Activated T-cell treated with anti-CD3 and anti-CD28 coated beads, Interleukin-2, amount 50 U/mL, for 72 hours (primary cell): ENCODE measurements at places on chromosomes 3 and 15. TPM values are rescaled to one million over a fixed set of nuclear protein-coding genes. Genes with fewer than 3 reads are reported as not detected.

- H3K36me3 ChIP-seq = no peaks in the 10 kb centered on the region
- no peaks in the 10 kb centered on the region for H3K27me3 ChIP-seq
- no peak overlapping the region for H3K27ac ChIP-seq
- DNase-seq = no peak
Observed at GRCh38 chr3:152623286-152623911, 211.5 kb upstream of the P2RY1 start.

Gene ITIH3
- total RNA-seq = not detected

DNA sequence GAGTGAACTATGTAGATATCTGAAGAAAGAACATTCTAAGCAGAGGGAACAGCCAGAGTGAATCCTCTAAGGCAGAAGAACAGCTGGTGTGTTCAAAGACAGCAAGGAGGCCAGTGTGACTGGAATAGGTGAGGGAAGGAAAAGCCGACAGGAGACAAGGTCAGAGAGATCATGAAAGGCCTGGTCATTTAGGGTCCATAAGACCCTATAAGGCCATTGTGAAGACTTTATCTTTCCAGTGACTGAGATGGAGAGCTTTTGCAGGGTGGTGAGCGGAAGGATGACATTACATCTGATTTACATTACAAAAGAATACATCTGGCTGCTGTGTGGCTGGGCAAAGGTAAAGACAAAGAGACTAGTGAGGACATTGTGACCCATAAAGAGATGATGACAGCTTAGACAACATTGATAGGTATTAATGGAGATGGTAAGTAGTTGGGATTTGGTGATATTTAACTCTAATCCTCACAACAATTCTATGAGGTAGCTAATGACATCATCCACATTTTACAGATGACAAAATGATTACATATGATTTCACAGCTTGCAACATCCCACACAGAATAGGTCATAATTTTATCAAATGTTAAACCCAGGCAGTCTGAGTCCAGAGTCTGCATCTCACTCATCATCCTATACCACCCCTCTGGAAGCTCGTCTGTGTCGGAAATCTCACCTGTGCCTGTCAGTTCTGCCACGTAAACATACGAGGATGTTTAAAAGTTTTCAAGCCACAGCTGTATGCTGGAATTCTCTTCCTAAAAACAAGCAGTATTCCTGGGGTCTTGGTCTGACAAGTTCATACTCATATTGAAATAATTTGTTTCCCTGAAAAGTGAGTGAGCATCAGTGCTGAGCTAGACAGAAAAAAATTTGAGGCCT lies 70.2 kb upstream of the PIK3R4 start:
- DNase-seq = no peak
- no peaks in the 10 kb centered on the region for H3K36me3 ChIP-seq
- no peak overlapping the region for H3K27ac ChIP-seq
- H3K27me3 ChIP-seq = peaks cover 22% of the 10 kb centered on the region
- H3K4me3 ChIP-seq = no peak overlapping the region

DNA sequence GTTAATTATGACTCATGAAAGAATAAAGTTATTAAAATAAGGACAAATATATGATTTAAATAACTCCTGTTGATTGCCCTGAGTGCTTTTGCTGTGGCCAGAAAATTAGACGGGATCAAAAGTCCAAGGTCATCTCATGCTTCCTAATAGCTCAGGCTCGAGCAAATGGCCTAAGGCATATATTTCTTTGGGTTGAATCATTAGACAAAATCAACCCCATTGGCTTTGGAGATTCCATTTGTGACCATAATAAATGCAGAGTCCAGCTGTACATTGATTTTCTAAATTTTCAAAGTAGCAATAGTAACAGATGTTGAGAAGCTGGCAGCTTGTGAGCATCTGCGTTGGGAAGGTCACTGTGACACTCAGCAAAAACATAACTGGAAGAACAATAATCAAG lies 464.5 kb upstream of the TGFBR2 start:
- no peaks in the 10 kb centered on the region for H3K4me1 ChIP-seq
- no peak overlapping the region for H3K27ac ChIP-seq
- no peaks in the 10 kb centered on the region for H3K27me3 ChIP-seq
- no peak overlapping the region for H3K4me3 ChIP-seq
- no peak for DNase-seq

GRCh38 chr3:152192936-152193672 lies 75.6 kb upstream of the MBNL1 start:
- H3K36me3 ChIP-seq = peaks cover 1% of the 10 kb centered on the region
- no peaks in the 10 kb centered on the region for H3K27me3 ChIP-seq
- peak overlapping the region; percentile 54 for H3K4me3 ChIP-seq
- peak overlapping the region; percentile 84 for H3K27ac ChIP-seq
- peaks cover 91% of the 10 kb centered on the region for H3K4me1 ChIP-seq
- no peak for DNase-seq

GRCh38 chr3:191372122-191372521 lies 41.8 kb upstream of the UTS2B start:
- H3K4me3 ChIP-seq = no peak overlapping the region
- no peaks in the 10 kb centered on the region for H3K4me1 ChIP-seq
- no peaks in the 10 kb centered on the region for H3K27me3 ChIP-seq
- H3K27ac ChIP-seq = no peak overlapping the region

GRCh38 chr15:41772720-41773331 lies 1.5 kb upstream of the MAPKBP1 start:
- H3K27ac ChIP-seq = no peak overlapping the region
- DNase-seq = peak; percentile 59
- peaks cover 37% of the 10 kb centered on the region for H3K4me1 ChIP-seq
- H3K27me3 ChIP-seq = no peaks in the 10 kb centered on the region

- DNase-seq = no peak
- no peaks in the 10 kb centered on the region for H3K36me3 ChIP-seq
- peaks cover 6% of the 10 kb centered on the region for H3K4me1 ChIP-seq
Observed at GRCh38 chr3:8972639-8973038, 9.4 kb upstream of the RAD18 start.

DNA sequence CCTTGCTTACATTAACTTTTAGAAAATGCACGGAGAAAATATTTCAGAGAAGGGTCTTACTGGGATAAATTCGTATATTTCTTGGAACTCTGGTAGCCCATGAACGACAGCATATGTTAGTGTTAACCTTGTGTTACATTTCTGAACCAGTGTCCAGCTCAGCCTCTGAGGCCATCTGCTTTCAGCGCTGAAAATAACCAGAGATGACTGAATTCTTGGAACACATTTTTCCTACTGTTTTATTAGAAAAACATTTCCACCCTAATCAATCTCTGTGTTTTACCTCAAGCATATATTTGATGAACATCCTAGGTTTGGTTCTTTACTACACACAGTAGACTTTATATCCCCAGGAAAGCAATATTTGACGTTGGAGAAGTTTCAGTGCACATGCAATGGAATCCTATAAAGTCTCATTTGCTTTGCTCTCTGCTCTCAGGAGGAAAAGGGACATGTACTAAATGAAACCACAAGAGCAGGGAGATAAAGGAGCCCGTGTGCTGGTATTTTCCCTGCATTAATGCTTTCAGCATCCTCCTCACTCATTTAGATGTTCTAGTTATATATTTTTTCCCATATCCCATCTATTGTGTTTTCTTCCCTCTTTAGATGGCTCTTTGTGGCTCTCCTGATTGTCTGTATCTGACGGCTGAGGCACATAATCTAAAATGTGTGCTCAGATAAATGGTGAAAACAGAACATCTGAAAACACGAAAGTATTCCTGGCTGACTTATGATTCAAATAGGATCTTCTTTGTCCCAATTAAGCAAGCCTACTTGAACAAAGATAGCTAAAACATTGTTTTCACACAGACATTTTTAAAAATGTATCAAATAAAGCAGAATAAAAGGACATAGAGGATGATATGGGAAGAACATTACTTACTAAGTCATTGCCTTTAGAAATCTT lies 151.7 kb upstream of the KCNMB2 start:
- H3K36me3 ChIP-seq = no peaks in the 10 kb centered on the region
- DNase-seq = no peak
- H3K4me3 ChIP-seq = no peak overlapping the region
- H3K27me3 ChIP-seq = peaks cover 17% of the 10 kb centered on the region
- no peaks in the 10 kb centered on the region for H3K4me1 ChIP-seq

- H3K27me3 ChIP-seq = no peaks in the 10 kb centered on the region
- DNase-seq = no peak
- H3K4me1 ChIP-seq = no peaks in the 10 kb centered on the region
- H3K27ac ChIP-seq = no peak overlapping the region
- no peak overlapping the region for H3K4me3 ChIP-seq
Observed at GRCh38 chr3:8756671-8757070, 12.7 kb downstream of the OXTR start.

DNA sequence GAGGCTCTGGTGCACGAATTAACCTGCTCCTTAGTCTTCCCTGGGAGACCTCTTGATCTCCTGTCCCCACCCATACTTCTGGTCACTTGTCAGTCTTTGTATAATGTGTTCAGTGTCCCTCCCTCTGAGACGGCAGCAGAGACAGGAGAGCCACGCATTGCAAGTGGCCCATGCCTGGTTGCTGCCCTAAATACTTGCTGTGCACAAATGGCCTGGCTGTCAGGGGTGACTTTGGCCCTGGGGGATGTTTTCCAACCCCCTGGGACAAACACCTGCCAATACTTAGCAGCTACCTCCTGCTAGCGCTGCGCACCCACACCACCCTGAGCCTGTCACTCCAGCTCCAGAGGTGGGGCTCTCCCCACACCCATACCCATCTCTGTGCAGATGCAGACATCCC lies 17.2 kb downstream of the KLF13 start:
- H3K36me3 ChIP-seq = peaks cover 22% of the 10 kb centered on the region
- H3K4me1 ChIP-seq = peaks cover 90% of the 10 kb centered on the region
- DNase-seq = no peak
- peak overlapping the region; percentile 87 for H3K27ac ChIP-seq

GRCh38 chr15:65249641-65250040 lies 37.0 kb downstream of the PARP16 start:
- DNase-seq = peak; percentile 80
- no peaks in the 10 kb centered on the region for H3K36me3 ChIP-seq
- peaks cover 20% of the 10 kb centered on the region for H3K4me1 ChIP-seq

- peak overlapping the region; percentile 66 for H3K4me3 ChIP-seq
- H3K4me1 ChIP-seq = peaks cover 53% of the 10 kb centered on the region
- DNase-seq = no peak
- H3K27ac ChIP-seq = no peak overlapping the region
- H3K36me3 ChIP-seq = no peaks in the 10 kb centered on the region
- no peaks in the 10 kb centered on the region for H3K27me3 ChIP-seq
Observed at GRCh38 chr15:81002331-81003096, 1.8 kb downstream of the TLNRD1 start.

- H3K27ac ChIP-seq = peak overlapping the region; percentile 55
- no peaks in the 10 kb centered on the region for H3K27me3 ChIP-seq
- peak overlapping the region; percentile 69 for H3K4me3 ChIP-seq
- H3K4me1 ChIP-seq = peaks cover 23% of the 10 kb centered on the region
- no peak for DNase-seq
Observed at GRCh38 chr3:143363276-143363675, 243.7 kb downstream of the CHST2 start.

- H3K36me3 ChIP-seq = peaks cover 32% of the 10 kb centered on the region
- peak overlapping the region; percentile 46 for H3K27ac ChIP-seq
- peaks cover 22% of the 10 kb centered on the region for H3K4me1 ChIP-seq
- no peak overlapping the region for H3K4me3 ChIP-seq
- DNase-seq = no peak
Observed at GRCh38 chr3:45719655-45720487, 30.7 kb downstream of the SACM1L start.

DNA sequence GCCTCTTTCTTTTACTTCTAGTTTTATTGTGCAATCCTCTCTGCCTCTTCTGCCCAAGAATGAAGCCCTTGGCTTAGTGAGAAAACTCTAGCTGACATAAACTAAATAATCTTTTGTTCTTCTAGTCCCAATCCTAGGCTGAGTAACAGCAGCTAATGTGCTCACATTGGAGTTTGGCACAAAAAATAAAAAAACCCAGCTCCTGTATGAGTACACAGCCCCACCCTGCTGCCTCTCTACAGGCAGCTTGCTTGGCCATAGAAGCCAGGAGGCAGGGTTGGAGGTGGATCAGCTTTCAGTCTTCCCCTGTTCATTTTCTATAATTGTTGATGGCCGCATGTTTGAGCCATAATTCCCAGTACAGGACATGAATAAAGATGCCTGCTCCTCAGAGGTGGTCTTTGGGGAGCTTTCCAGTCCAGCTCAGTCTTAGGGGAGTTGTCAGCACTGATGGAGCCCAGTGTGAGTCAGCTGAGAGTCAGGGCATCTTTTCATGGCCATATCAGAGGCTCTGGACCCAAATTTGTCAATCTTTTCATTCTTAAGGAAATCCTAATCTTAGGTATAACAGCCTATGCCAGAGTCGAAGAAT lies 46.7 kb downstream of the RTP1 start:
- no peak overlapping the region for H3K4me3 ChIP-seq
- DNase-seq = no peak
- no peak overlapping the region for H3K27ac ChIP-seq
- H3K36me3 ChIP-seq = no peaks in the 10 kb centered on the region

GRCh38 chr3:140472306-140473020 lies 205.4 kb upstream of the TRIM42 start:
- H3K4me3 ChIP-seq = no peak overlapping the region
- H3K27me3 ChIP-seq = no peaks in the 10 kb centered on the region
- no peak for DNase-seq
- H3K36me3 ChIP-seq = no peaks in the 10 kb centered on the region

Gene WDR49
- total RNA-seq = 0.31 TPM

DNA sequence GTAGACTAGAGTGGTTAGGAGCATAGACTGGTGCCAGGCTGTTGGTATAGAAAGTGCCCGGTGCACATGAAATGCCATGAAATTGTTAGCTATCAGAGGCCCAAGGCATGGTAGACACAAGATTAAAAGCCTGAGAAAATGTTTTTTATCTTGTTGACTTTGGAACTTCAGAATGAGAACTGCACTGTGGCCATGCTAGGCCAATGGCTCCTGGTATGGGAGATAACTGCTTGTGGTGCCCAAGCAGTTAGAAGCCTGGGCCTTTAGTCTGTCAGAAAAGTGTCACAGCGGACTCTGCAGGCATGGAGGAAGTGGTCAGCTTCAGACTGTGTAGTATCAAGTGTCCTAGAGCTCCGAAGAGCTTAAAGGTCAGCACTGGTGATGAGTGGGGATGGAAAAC lies 11.9 kb downstream of the FYCO1 start:
- H3K36me3 ChIP-seq = peaks cover 33% of the 10 kb centered on the region
- no peaks in the 10 kb centered on the region for H3K27me3 ChIP-seq
- H3K27ac ChIP-seq = no peak overlapping the region
- no peak overlapping the region for H3K4me3 ChIP-seq
- DNase-seq = no peak

DNA sequence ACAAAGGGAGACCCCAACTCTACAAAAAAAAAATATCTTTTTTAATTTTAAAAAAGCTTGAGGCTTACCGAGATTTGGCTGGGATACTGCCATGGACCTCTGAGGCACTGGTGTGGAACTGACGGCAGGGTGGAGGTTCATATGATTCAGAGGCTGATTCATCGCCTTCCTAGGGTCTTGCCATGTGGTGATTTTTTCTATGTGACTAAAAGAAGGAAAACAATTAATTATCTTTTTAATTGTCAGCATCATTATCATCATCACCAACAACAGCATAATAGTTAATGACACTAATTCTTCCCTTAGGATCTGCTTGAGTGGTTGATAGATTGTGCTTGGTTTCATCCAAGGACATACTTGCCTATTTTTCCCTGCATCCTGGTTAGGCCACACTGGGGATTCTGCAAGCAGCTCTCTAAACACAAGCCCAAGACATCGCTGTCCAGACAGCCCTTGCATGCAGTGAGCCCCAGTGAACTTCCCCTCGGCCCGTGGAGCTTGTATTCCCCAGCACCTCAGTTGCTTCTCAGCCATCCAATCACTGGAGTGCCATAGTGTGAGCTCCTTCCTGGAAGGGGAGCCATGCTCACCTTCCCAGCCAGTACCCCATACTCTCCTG lies 84.9 kb downstream of the WWTR1 start:
- DNase-seq = no peak
- H3K4me3 ChIP-seq = no peak overlapping the region
- H3K36me3 ChIP-seq = peaks cover 2% of the 10 kb centered on the region
- no peak overlapping the region for H3K27ac ChIP-seq
- peaks cover 48% of the 10 kb centered on the region for H3K4me1 ChIP-seq
- peaks cover 15% of the 10 kb centered on the region for H3K27me3 ChIP-seq
